ENCODE measurements at places on chromosomes 3 and 15.

DNA sequence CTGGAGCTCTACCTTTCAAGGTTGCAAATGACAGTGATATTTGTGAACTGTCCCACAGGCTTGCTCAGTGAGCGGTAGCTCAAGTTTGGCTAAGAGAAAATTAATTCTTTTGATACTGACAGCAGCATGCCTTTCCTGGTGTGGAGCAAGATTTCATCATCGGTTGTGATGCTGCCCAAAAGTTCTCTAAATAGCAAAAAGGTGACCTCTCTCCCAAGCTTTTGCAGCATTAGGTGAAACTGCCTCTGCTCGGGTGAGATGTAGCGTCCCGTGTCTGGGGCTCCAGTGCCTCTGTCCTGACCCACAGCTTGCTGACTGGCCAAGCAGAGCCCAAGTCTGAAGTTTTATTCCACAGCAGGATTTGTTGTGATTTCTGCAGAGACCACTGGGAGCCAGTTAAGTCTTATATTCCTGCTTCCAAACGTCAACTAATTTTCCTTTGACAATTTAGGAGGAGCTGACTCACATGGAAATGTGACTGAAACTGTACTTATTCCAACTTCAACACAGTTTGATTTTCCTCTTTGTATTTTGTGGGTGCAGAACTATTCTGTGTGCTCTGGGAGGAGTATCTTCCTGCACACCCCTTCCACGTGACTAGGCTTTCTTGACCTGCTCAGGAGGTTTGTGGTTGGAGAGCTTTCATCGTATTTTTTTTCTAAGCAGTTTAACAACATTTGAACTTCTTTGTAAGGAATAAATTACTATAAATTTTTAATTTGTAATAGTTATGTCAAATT, 5.9 kb downstream of the SYNM start:
- DNase-seq: no peak

DNA sequence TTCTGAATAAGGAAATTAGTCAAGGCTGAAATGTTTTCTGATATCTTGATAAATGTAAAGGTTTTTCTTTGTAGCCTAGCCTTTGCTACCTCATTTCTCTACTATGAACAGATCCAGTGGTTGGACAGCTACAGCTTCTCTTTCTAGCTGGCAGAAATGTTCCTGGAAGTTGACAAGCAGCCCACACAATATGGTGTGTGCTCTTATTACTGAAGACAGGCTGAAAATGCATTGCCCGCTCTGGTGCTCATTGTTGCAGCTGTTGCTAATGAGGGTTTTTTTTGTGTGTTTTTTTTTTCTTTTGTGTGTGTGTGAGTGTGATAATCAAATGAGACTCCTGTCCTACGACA, 844.3 kb upstream of the SEMA6D start:
- DNase-seq: no peak

- DNase-seq: no peak
These were observed 11.4 kb downstream of the CHAC1 start for GRCh38 chr15:40964634-40965033.

- no peak for DNase-seq
These were observed 106.2 kb downstream of the ADCY5 start for GRCh38 chr3:123342631-123343080.

DNA sequence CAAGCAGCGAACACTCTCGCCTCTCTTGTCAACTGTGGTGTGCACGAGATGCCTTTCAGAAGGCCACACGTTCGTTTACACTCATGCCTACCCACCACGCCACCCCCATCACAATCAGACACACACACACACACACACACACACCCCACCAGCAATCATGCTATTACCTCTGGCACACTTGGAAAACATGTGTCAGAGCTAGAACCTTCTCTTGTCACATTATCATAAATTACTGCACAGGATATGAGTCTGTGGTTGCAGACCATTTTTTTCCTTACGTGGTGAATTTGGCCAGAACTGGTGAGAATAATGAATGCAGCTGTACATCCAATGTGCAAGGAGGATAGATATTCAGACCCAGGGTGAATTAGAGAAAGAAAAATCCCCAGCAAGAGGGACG, 52.4 kb downstream of the TRIM69 start:
- DNase-seq: no peak

DNA sequence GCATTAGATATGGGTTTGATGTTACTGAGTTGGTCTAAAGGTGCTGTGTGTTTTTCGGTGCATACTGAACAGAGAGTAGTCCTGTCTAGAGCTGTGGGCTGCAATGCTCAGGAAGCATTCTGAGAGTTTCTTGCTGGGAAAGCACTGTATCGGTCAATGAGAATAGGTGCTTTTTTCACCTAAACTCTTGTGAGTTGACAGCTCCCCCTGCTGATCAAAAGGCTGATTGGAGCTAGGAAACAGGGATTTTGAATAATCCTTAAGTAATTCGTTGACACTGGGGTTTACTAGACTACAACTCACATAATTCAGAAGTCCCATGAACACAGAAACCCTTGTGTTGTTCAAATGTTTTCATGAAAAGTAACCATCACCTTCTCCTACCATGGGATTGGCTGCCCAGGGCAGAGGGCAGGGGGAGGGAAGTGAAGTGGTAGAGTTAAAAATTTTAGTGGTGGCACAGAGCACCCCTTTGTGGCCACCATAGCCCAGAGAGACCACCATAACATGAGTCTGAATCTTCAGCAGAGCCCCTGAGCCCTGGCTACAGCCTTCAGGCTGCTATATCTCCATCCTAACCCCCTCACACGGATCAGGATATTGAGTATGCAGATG, 13.0 kb upstream of the MANF start:
- DNase-seq: peak; percentile 78

- no peak for DNase-seq
These were observed 564.1 kb downstream of the GBE1 start for GRCh38 chr3:81197386-81197785.

DNA sequence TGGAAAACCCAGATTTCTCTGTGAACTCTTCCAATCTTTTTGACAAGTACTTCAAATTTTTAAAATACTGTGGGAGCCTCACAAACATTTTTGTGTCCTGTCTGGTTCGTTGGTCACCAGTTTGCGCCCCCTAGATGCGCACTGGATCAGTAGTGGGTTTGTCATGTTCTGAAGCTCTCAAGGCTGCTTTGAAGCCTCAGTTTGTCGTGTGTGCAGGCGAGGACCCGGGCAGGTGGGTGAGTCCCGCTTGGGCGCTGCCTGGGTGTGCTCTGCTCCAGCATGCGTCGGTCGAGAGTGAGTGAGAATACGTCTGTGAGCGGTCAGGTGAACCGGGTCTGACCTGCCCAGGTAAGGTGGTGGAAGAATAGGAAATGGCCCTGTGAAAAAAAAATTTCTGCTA, 17.3 kb upstream of the AEN start:
- DNase-seq: no peak

DNA sequence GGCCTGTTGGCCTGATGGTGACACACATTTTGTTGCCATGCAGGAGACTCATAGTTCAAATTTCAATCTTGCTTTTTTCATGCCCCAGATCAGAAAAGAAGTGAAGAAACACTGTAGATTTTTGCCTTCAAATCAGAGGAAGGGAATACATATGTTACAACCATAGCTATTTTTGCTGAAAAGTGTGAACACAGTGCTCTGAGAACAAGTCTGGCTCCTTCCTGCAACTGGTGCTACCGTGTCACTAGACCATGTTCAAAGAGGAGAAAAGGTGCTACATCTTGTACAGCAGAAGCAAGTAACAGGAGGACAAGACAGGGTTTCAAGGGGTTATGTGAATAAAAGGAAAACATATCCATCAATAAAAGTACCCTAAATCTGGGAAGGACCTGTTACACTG, 44.6 kb downstream of the CD47 start:
- DNase-seq: no peak

GRCh38 chr3:57919987-57920386, 88.2 kb upstream of the FLNB start:
- DNase-seq: no peak
